ENCODE measurements at places on chromosomes 6 and 20. TPM values are rescaled to one million over a fixed set of nuclear protein-coding genes. Genes with fewer than 3 reads are reported as not detected.
A peak's percentile ranks its signal among the peaks of the same experiment; 100 is the strongest.

The SIRPB1 gene
- total RNA-seq: 1.1 TPM

The HLA-DOB gene
- total RNA-seq: 0.24 TPM

The KIAA1755 gene
- total RNA-seq: 50.2 TPM

The GDAP1L1 gene
- total RNA-seq: not detected

The GTSF1L gene
- not detected for total RNA-seq

- no peaks in the 10 kb centered on the region for H3K27me3 ChIP-seq
- H3K27ac ChIP-seq: peak overlapping the region; percentile 31
- no peak for DNase-seq
- H3K4me1 ChIP-seq: peaks cover 6% of the 10 kb centered on the region
- H3K36me3 ChIP-seq: peaks cover 33% of the 10 kb centered on the region
Observed at GRCh38 chr6:17653198-17653882, 53.2 kb downstream of the FAM8A1 start.

- no peak overlapping the region for H3K4me3 ChIP-seq
- peak overlapping the region; percentile 64 for H3K27ac ChIP-seq
- DNase-seq: no peak
- H3K36me3 ChIP-seq: no peaks in the 10 kb centered on the region
- peaks cover 56% of the 10 kb centered on the region for H3K4me1 ChIP-seq
Observed at GRCh38 chr6:47483516-47483852, 5.9 kb downstream of the CD2AP start.

DNA sequence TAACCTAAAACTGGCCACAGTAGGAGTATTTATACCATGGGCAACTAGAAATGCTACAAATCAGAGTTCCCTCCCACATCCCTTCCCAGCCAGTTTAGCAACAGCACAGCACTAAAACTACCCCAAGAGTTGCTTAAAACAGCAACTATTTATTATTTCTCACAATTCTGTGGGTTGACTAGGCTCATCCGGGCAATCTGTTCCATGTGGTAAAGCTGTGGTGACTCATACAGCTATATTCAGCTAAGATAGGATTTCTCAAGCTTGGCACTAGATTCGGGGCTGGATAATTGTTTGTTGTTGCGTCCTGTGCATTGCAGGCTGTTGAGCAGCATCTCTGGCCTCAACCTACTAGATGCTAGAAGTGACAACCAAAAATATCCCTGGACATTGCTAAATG is 8.6 kb upstream of the HECA start:
- no peaks in the 10 kb centered on the region for H3K36me3 ChIP-seq
- no peak overlapping the region for H3K27ac ChIP-seq
- no peak for DNase-seq

DNA sequence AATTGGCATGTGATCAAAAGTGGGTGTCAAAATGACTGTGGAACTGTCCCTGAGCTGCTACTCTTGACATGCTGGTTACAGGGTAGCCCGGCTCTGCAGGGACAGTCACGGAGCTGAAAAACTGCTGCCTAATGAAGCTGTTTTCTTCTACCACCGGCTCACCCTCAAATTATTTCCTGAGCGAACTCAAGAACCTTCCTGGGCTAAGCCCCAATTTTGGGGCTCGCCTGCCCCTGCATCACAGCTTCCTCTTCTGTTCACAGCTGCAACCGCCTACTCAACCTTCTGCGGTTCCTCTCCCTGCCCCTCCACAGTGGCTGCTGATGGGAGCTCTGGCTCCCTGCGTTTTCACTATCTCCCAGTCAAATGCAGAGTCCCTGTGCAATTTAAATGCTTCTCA is 110.8 kb upstream of the MLN start:
- DNase-seq: no peak
- peaks cover 56% of the 10 kb centered on the region for H3K27me3 ChIP-seq
- no peaks in the 10 kb centered on the region for H3K36me3 ChIP-seq
- H3K27ac ChIP-seq: no peak overlapping the region
- no peaks in the 10 kb centered on the region for H3K4me1 ChIP-seq

DNA sequence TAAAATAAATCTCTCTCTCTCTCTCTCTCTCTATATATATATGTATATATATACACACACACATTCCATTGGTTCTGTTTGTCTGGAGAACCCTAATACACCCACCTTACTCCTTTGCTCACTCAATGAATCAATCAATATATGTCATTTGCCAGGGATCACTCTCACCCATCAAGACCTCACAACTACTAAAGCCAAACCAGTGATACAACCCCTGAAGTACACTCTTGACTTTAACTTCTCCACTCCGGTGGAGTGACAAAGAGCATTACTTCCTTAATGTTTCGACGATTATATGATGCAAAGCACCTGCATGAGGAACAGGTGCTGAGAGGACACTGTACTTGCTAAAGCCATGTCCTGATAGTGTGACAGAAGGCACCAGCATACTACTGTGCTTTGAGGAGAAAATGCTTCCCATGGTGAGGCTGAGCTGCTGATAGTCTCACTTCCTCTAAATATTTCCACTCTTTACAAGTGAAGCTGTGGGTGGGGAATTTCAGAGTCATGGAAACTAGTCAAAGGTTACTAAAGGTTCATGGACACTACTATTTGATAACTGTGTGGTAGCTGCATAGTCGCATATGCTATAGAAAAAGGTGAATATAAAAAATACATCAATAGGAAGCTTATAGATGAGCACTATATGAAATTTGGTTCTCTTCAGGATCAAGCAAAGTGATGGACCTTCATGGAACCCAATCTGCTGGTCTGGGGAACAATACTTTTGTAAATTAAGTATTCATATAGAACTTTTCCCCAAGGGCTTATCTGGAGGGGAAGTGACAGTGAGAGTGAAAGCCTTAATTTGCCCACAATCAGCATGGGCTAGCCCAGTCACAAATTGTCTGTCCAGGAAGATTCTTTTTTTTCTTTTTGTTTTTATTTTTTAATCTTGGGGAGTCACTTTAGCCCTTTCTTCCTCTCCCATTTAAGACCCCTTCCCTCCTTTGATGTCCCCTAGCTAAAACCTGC is 141.9 kb upstream of the NEDD9 start:
- no peak for DNase-seq
- H3K27ac ChIP-seq: no peak overlapping the region
- H3K4me3 ChIP-seq: no peak overlapping the region
- no peaks in the 10 kb centered on the region for H3K36me3 ChIP-seq

GRCh38 chr6:93581371-93581770 is 162.0 kb upstream of the EPHA7 start:
- no peaks in the 10 kb centered on the region for H3K36me3 ChIP-seq
- H3K27me3 ChIP-seq: no peaks in the 10 kb centered on the region
- H3K4me3 ChIP-seq: no peak overlapping the region
- no peak for DNase-seq

- no peak for DNase-seq
- H3K4me3 ChIP-seq: no peak overlapping the region
- H3K27ac ChIP-seq: no peak overlapping the region
Observed at GRCh38 chr6:3916211-3916610, 67.0 kb downstream of the FAM50B start.

GRCh38 chr6:118285791-118286190 is 262.3 kb upstream of the PLN start:
- H3K36me3 ChIP-seq: no peaks in the 10 kb centered on the region
- peaks cover 2% of the 10 kb centered on the region for H3K4me1 ChIP-seq
- no peak overlapping the region for H3K4me3 ChIP-seq
- DNase-seq: no peak
- H3K27ac ChIP-seq: no peak overlapping the region

- H3K4me3 ChIP-seq: no peak overlapping the region
- H3K36me3 ChIP-seq: no peaks in the 10 kb centered on the region
- H3K27me3 ChIP-seq: no peaks in the 10 kb centered on the region
- no peak overlapping the region for H3K27ac ChIP-seq
- no peak for DNase-seq
- H3K4me1 ChIP-seq: peaks cover 5% of the 10 kb centered on the region
Observed at GRCh38 chr6:41607736-41608135, 30.5 kb upstream of the MDFI start.

- H3K27me3 ChIP-seq: peaks cover 10% of the 10 kb centered on the region
- H3K36me3 ChIP-seq: no peaks in the 10 kb centered on the region
- DNase-seq: no peak
- no peak overlapping the region for H3K4me3 ChIP-seq
- H3K27ac ChIP-seq: no peak overlapping the region
Observed at GRCh38 chr6:100446115-100447080, 18.3 kb downstream of the SIM1 start.
